ENCODE measurements at places on chromosomes 5 and 9. TPM values are rescaled to one million over a fixed set of nuclear protein-coding genes. Genes with fewer than 3 reads are reported as not detected.

GCNT4 gene
- 0.30 TPM for total RNA-seq

GRIN3A gene
- 0.81 TPM for total RNA-seq

HRH2 gene
- 41.2 TPM for total RNA-seq

POLR3G gene
- 0.46 TPM for total RNA-seq

DNA sequence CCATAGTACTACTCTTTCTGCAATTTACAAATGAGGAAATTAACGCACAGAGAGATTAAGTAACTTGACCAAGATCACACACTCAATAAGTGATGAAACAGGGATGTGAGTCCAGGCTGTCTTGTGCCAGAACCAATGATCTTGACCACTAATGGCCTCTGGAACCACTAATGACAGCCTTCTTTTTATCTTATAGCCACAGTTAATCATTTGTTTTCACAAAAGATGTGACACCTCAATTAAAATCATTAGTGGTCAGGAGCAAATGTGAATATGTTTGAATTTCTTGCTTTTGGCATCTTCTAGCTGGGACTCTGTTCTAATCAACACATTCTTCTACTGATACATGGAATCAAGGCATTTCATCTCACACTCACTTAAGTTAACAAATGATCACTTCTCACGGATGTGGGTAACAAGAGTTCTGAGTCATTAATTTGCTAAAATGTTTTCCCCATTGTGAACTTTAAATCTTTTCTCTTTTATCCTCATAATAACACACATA, 102.7 kb upstream of the CD180 start:
- DNase-seq: no peak

- no peak for DNase-seq
Measured at GRCh38 chr5:16461026-16461425, 4.6 kb downstream of the ZNF622 start.

DNA sequence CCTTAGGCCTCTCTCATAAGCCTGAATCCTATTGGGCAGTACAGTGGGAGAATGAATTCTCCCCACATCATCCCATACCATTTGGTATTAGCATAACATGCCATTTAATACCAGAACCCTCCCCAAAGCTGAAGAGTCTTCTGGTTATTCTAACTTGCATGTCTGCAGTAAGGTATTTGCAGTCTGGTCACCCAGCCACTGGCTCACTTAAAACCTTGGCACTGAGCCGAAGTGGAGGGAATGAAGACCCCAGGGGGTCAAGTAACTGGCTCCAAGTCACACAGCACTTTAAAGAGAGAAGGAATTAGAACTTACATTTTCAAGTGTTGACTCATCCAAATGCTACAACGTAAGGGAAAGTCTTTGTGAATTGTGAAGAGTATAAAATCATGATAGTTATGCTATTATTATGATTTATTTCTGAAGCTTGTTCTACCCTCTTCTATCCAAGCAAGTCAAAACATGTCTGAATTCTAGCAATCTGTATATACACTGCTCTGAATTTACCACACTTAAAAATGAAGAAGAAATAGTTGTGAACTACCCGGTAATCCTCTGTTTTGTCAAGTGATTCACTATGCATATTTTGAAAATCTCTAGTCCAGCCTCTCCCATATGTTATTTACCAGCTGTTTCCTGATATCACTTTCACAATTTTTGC, 28.5 kb downstream of the GLRA1 start:
- DNase-seq: no peak

PCDHB11 gene
- 0.73 TPM for total RNA-seq

DNA sequence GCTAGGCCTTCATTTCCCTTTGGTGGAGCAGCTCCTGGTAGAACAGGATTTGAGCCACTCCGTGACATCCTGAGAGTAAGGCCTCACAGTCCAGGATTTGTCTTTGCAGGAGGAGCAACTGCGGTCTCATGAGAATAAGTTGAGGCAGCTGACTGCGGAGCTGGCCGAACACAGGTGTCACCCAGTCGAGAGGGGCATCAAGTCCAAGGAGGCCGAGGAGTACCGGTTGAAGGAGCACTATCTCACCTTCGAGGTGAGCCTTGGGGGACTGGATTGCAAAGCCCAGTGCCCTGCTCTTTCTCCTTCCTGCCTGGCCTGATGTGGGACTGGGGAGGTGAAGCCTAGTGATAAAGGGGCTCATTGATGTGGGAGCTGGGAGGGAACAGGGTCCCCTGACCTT, 44.3 kb downstream of the PSD2 start:
- no peak for DNase-seq

SPATA31E1 gene
- not detected for total RNA-seq

- no peak for DNase-seq
Measured at GRCh38 chr9:110192531-110193261, 15.3 kb downstream of the C9orf152 start.

GRCh38 chr5:446066-446882, 3.3 kb downstream of the EXOC3 start:
- DNase-seq: peak; percentile 26

DNA sequence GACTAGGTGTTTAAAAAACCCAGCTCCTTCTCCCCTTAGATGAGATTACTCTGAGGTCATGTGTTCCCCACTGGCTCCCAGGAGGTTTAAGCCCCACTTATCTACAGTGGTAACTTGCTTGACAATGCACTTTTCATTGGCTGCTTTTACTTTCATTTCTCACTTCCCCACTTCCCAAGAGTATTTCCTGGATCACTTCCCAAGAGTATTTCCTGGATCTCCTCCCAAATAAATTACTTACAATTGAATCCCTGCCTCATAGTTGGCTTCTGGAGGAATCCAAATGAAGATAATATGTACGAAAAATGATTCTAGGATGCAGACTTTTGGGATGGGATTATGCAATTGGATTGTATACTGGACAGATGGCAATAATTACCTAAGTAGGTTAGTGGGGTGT, 47.1 kb upstream of the CHSY3 start:
- DNase-seq: no peak

DNA sequence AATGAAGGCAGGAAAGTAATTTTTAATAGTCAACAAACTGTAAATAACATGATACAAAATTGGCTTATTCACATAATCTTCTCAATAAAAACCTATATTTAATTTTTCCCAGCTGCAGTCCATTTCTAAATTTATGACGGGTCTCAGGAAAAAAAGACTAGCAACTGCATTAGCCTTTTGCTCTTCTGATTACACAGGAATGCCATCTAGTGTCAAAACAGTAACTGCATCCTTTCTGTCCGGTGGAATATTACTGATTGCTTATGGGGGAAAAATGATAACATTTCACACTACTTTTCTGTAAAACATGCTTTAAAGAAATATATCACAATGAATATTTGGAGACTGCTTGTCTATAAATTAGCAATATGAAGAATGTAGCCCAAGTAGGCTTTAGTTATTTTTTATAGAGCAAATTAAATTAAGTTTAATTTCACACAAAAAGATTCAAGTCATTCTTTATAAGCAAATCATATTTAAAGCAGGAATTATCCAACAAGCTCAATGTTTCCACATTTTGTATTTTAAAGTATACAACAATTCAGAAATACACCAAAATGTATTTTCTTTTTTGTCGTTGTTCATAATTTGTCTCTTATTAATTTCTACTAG, 534.7 kb downstream of the CDH10 start:
- no peak for DNase-seq

GRCh38 chr9:115341426-115341825, 223.5 kb upstream of the TNC start:
- DNase-seq: no peak

C5orf63 gene
- total RNA-seq: 11.1 TPM

DNA sequence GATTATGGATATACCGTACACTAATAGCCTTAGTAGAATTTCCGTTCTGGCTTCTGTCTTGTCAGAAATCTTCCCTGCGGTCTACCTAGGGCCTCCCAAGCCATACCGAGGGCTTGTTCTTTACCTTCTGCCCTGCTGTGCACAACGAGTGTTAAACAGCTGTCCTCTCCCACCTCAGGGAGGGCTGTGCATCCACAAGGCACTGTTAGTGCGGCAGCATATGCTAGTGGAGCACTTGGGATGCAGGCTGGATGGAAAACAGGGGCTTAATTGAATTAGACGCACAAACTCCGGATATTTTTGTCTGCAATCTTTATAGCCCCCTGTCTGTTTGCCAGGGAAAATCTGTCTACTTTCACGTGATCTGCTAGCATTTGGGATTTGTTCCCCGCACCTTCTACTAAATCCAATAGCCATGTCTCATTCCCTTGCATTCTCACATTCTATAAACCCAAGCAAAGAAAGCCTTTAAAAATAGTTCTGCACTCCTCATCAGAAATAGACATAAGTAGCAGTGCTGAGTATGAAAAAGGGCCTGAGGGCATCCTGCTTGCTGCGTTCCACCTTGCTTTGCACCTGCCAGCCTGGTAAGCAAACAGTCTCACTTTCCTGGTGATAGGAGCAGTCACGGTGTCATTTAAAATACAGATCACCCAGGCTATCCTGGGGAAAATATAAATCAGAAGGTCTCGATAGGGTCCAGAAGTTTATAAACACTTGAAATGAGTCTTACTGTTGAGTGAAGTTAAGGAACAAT, 382.6 kb downstream of the RASEF start:
- DNase-seq: no peak

DNA sequence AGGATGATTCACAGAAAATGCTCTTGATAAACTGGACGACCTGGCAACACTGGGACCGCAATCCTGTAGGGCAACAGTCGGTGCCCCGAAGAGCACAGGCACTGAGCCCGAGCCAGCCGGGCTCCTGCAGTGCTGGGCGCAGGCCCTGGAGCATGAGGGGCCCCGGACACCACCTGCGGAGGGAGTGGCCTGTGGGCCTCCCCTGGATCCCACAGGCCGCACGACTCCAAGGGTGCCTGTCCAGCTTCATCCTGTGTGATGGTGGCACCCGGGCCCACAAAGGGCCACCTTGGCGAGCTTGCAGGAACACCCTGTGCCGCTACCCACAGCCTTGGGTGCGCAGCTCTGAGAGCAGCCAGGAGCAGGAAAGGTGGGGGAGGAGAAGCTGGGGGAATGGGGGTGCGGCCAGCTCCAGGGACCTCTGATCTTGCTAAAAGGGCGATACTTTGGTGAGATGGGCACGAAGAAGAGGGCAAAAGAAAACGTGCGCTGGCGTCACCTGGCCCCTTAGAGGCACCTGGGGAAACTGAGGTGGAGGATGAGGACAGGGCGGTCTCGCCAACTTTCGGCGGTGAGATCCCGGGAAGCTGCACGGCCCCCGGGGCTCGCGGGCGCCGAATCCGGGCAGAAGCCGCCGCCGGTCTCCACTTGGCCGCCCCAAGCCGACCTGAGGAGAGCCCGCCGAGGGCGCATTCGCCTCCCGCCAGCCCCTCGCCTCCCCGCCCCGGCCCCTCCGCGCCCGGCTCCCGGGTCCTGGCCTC, 722 bp downstream of the TBC1D9B start:
- DNase-seq: peak; percentile 53

SHOC1 gene
- not detected for total RNA-seq

GRCh38 chr5:173554038-173554955, 62.2 kb downstream of the BOD1 start:
- no peak for DNase-seq

OR1K1 gene
- not detected for total RNA-seq

SLC45A2 gene
- total RNA-seq: not detected

PFN3 gene
- not detected for total RNA-seq

GPR151 gene
- total RNA-seq: not detected

GRCh38 chr9:90684106-90684505, 41.5 kb upstream of the DIRAS2 start:
- no peak for DNase-seq

SLC1A3 gene
- 93.8 TPM for total RNA-seq

VCAN gene
- total RNA-seq: 24.1 TPM

DNA sequence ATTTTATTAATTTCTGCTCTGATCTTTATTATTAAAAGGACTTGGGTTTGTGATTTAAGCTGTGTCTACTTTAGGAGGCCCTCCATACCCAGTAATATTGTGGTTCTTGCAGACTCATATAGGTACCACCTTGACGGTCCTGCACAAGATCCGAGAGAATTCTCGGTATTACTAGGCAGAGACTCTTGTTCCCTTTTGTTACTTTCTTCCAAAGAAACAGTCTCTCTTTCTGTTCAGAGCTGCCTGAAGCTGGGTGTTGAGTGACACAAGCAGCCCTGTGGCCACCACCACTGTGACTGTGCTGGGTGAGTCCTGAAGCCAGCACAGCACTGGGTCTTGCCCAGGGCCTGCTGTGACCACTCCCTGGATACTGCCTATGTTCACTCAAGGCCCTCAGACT, 666.6 kb downstream of the SEMA5A start:
- DNase-seq: no peak

- peak; percentile 51 for DNase-seq
Measured at GRCh38 chr5:140223567-140223966, 48.6 kb downstream of the CYSTM1 start.

DNA sequence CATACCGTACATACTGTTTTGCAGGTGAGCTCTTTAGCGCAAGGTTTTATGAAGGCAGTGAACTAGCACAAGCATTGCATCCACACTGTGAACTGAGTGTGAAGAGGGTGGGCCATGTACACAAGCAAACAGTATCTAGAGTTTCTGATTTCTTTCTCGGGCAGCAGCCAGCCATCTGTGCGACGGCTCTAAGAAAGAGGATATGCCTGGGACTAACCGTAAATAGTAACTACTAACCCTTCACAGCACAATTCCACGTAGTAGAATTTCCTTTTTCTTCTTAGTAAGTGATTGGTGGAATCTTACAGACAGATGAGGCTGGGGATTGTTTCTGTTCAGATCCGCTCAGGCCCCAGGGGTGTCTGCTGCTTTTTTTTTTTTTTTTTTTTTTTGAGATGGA, 89.0 kb downstream of the DRD1 start:
- no peak for DNase-seq

KIF4B gene
- not detected for total RNA-seq

DNA sequence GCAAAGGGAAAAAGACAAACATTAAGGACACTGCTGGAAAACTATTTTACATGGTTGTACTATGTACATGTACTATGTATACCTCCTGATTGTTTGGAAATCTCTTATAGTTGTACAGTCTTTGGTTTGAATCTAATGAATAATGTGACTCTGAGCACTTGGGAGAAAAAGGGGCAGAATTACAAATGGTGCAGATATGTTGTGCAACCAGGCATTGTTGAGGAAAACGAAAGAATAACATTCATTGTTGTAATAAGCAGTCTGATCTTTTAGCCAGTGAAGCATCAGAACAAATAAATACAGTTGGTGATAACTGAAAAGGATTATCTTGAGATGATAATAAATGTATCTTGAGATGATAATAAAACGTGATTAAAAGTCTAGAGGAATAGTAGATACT, 87.2 kb downstream of the CSNK1G3 start:
- no peak for DNase-seq

DNA sequence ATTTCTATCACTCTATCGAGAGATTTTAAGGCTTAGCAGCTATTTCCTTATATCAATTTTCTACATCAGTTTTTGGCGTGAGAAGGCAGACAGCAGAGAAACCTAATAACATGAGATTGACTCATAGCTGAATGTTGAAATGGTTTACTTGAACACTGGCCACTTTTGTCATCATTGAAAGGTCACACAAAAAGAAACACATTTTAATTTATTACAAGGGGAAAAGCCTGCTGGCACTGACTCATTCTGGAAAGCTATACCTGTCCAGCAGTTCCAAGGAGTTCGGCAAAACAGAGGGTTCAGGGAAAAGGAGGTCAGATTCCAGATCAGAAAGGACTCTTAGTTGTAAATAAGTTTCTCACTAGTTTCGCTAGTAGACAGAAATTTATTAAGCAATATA, 566.4 kb downstream of the DNAH5 start:
- no peak for DNase-seq

Measured in Right ventricle myocardium superior (tissue), 1 donor.